Right renal pelvis (tissue), 4 donors: ENCODE measurements at places on chromosomes 6 and 20. TPM values are rescaled to one million over a fixed set of nuclear protein-coding genes. Genes with fewer than 3 reads are reported as not detected.

DNA sequence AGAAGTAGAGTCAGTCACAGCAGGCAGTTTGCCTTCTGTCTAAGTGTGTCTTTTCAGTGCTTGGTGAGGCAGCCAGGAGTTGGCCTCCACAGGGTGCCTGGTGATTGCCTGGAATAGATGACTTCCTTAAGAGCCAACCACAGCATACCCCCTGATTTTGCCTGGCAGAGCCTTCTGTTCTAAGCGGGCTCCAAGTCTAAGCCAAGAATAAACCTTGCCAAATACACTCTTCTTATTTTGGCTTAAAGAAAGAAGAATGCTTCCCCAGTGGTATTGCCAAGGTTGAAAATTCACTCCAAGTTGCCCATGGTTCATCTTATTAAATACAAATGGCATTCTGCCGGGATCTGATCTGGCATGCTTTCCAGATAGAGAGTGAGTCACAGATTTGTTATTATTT, 1424.8 kb upstream of the EYS start:
- DNase-seq, result no peak

GRCh38 chr6:32112431-32112980, 3.4 kb upstream of the TNXB start:
- DNase-seq, result no peak

GRCh38 chr6:137265561-137266308, 46.5 kb upstream of the IFNGR1 start:
- DNase-seq, result no peak

The EDN3 gene
- polyA plus RNA-seq, result 6.4 TPM

GRCh38 chr20:63156221-63156671, 59.7 kb downstream of the YTHDF1 start:
- no peak for DNase-seq

The ALDH5A1 gene
- polyA plus RNA-seq, result 31.9 TPM

The GSTA1 gene
- 2.4 TPM for polyA plus RNA-seq

The NCOA6 gene
- polyA plus RNA-seq, result 50.5 TPM

- no peak for DNase-seq
These were observed 115.9 kb upstream of the NRSN1 start for GRCh38 chr6:24010133-24010532.

DNA sequence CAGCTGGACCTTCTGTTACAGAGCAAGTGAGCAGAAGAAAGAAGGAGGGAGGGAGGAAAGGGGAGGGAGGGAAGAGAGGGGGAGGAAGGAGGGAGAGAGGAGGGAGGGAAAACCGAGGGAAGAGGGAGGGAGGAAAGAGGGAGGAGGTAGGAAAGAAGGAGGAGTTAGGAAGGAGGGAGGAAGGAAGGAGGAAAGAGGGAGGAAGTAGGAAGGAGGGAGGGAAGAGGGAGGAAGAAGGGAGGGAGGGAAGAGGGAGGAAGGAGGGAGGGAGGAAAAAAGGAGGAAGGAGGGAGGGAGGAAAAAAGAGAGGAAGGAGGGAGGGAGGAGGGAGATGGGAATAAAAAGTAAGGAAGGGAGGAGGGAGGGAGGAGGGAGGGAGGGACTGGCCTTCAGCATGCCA, 191.8 kb downstream of the SYNDIG1 start:
- DNase-seq, result no peak

DNA sequence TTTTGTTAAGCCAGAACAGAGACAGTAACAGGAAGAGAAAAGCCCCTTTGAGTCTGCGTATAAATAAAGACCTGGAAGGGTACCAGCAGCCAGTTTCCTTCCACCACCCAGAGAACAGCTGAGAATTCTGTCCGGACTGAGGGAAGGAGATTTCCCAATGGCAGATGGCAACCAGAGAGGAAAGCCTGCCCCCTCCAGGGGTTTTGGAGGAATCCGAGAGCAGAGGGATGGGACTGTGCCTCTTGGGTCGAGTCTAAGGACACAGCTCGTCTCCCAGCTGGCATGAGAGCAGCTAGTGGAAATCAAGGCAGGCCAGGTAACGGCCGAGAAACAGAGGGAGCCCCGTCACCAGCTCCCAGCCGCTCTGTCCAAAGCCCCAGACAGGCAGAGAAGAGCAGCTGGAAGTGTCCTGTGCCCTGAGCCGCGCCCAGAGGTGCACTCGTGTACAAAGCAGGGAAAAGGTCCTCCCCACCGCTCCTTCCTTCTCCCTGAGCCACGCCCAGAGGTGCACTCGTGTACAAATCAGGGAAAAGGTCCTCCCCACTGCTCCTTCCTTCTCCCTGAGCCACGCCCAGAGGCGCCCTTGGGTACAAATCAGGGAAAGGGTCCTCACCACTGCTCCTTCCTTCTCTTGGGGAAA, 134.0 kb upstream of the SNX9 start:
- DNase-seq, result no peak

GRCh38 chr6:43887340-43887858, 117.4 kb downstream of the VEGFA start:
- no peak for DNase-seq

The THEMIS gene
- polyA plus RNA-seq, result not detected

The IL17F gene
- 0.25 TPM for polyA plus RNA-seq

- no peak for DNase-seq
These were observed 31.4 kb downstream of the FYN start for GRCh38 chr6:111841822-111842221.

GRCh38 chr20:57464642-57465211, 60.2 kb downstream of the CTCFL start:
- no peak for DNase-seq

- no peak for DNase-seq
These were observed 47.3 kb downstream of the L3MBTL3 start for GRCh38 chr6:130065609-130066156.

The REM1 gene
- 0.89 TPM for polyA plus RNA-seq

The PNPLA1 gene
- 2.2 TPM for polyA plus RNA-seq

The SEL1L2 gene
- not detected for polyA plus RNA-seq

DNA sequence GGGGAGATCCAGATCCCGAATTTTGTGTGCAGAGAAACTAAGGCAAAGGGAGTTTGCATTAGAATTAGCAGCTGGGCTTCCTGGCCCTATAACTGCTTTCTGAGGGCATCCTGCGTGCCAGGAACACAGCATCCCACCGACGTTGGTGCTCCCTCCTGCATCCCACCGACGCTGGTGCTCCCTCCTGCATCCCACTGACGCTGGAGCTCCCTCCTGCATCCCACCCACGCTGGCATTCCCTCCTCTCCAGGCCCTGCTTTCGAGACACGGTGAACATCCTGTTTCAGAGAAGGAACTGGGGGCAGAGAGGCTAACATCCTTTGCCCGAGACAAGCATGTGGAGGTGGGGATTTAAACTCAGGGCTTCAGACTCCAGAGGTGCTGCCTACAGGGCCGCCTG, 44.4 kb downstream of the DACT2 start:
- DNase-seq, result no peak

- DNase-seq, result no peak
These were observed 119.4 kb downstream of the SASH1 start for GRCh38 chr6:148461986-148462577.

DNA sequence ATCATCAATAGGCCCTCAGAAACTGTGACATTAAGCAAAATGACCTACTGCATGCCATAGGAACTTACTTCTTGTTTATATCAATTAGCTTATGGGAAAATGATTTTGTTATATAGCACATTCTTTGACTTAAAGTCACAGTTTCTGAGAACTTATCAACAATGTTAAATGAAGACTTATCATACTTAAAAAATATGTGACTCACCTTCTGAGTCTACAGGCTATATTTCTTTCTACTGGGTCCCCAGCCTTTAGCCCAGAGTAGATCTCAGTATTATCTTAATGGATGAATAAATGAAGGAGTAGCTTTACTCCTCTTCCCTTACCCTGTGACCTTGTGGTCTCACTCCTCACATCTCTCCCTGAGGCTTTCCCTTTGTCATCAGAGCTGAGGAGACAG, 180.2 kb downstream of the MAFB start:
- no peak for DNase-seq

DNA sequence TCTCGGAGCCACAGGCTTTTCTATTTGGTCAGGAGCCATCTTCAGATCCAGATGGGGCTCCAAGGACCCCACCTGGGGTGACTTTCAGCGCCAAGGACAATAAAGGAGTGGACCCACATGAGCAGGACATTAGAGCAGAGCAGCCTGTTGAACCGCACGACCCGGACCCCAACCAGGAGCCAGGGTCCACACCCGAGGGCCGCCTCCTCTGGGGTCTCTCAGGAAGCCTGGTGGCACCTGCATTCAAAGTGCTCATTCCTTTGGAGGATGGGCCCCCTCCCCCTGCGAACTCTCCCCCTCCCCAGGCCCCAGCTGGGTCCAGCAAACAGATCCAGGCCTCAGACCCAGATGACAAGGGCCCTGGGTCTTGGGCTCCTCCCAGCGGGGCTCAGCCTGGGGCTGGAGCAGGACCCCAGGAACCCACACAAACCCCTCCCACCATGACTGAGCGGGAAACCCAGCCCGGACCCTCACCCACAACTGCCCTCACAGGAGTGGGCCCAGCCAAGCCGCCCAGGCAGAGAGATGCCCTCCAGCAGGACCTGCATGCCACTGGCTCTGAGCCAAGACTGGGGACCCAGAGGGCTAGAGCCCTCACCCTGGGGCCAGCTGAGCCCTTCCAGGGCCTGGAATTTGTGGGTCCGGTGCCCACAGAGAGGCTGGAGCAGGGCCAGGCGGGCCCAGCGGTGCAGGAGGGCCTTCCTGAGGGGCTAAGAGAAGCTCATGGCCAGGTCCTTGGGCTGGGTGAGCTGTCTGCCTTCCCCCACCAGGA, 23.9 kb downstream of the RAB44 start:
- DNase-seq, result no peak

DNA sequence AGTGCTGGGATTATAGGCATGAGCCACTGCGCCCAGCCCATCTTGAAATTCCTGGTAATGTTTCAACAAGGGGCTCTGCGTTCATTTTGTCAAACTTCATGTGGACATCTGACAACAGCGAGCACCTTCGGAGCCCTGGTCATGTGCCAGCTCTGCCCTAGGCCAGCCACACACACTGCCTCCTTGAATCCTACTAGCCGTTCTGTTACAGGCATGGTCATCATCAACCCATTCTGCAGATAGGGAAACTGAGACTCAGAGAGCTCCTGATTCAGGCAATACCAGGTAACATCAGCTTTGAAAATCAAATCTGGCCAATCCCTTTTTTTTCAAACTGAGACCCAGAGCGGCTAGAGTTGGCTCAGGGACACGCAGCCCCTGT, 41.3 kb downstream of the RBM38 start:
- no peak for DNase-seq

DNA sequence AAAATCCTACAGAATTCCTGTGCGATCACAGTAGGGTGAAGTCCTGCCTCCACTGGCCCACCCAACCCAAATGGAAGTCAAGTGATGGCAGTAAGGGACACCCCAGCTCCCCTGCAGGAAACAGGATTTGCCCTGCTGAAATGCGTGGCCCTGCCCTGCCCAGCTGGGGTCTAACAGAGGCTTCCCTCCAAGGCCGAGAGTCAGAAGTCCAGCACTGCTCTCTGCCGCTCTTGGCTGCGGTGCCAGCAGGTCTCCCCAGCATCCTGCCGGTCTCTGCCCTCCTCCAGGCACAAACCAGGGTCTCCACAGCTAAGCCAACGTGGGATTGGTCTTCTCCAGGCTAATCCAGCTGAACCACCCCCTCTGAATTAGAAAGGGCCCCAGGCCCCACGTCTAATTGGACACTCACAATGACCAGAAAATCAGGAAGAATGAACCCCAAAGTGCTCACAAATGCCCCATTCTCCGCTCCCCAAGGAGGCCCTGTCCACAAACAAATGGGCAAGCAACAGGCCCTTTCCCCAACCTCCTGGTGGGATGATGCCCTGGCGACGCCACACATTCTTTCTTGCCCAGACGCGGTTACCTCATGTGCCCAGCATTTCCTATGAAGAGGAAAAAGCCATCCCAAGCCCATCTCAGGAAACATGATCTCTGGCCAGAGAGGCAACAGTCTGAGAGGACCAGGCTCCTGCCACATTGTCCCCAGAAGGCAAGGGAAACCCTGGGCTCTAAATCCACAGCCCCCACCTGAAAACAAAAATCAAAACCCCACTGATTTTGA, 117.2 kb downstream of the BANF2 start:
- no peak for DNase-seq

The HCK gene
- 2.0 TPM for polyA plus RNA-seq

- DNase-seq, result no peak
These were observed 19.1 kb downstream of the SCP2D1 start for GRCh38 chr20:18832546-18833200.

- DNase-seq, result no peak
These were observed 24.8 kb downstream of the GNAS start for GRCh38 chr20:58877050-58877975.

- no peak for DNase-seq
These were observed 17.3 kb upstream of the KIAA1586 start for GRCh38 chr6:57029213-57029612.

The ROS1 gene
- polyA plus RNA-seq, result 0.17 TPM
